ENCODE measurements at places on chromosomes 6 and 20. TPM values are rescaled to one million over a fixed set of nuclear protein-coding genes. Genes with fewer than 3 reads are reported as not detected.

Gene HSF2
- 61.2 TPM for total RNA-seq

Gene BMP7
- 9.6 TPM for total RNA-seq

Gene MMP24
- 75.0 TPM for total RNA-seq

Gene CCN6
- not detected for total RNA-seq

Gene SIRPB1
- total RNA-seq, result not detected

All from temporal lobe (tissue), 4 donors.